Smooth muscle cell of bladder (primary cell): ENCODE measurements at places on chromosomes 5 and 9. TPM values are rescaled to one million over a fixed set of nuclear protein-coding genes. Genes with fewer than 3 reads are reported as not detected.

Gene GPR150
- total RNA-seq, result 0.28 TPM in 2 replicates

Gene SV2C
- not detected in 2 replicates for total RNA-seq

Gene GDNF
- total RNA-seq, result 0.28 and 0.65 TPM in 2 replicates

Gene TAF9
- total RNA-seq, result 78.8 and 97.0 TPM in 2 replicates

Gene BICD2
- 32.9 and 42.6 TPM in 2 replicates for total RNA-seq

Gene GRM6
- not detected in 2 replicates for total RNA-seq

Gene PTAR1
- 63.8 and 69.8 TPM in 2 replicates for total RNA-seq

Gene ST8SIA4
- total RNA-seq, result 0.28 and 0.37 TPM in 2 replicates

Gene KIF24
- 0.43 and 0.55 TPM in 2 replicates for total RNA-seq

Gene GSN
- total RNA-seq, result 400 and 411 TPM in 2 replicates

Gene HTR1A
- not detected in 2 replicates for total RNA-seq

Gene IFNE
- total RNA-seq, result 1.8 and 3.3 TPM in 2 replicates

Gene SLC28A3
- under 0.01 and 0.09 TPM in 2 replicates for total RNA-seq

Gene PCDHGB1
- 2.3 and 3.3 TPM in 2 replicates for total RNA-seq

Gene F12
- 0.18 and 0.28 TPM in 2 replicates for total RNA-seq

Gene IL33
- total RNA-seq, result 173 and 202 TPM in 2 replicates

Gene CERCAM
- total RNA-seq, result 71.5 and 120 TPM in 2 replicates

Gene GMCL2
- not detected in 2 replicates for total RNA-seq
